NCI-H774 (cell line): ENCODE measurements at places on chromosomes 5 and 9.

- no peak for DNase-seq
Measured at GRCh38 chr5:87278590-87279100, 11.0 kb downstream of the RASA1 start.

GRCh38 chr5:75468593-75468992 lies 42.8 kb downstream of the CERT1 start:
- DNase-seq: no peak

- DNase-seq: no peak
Measured at GRCh38 chr5:58016358-58016757, 443.5 kb downstream of the PLK2 start.

GRCh38 chr9:82532504-82533180 lies 530.3 kb downstream of the RASEF start:
- peak; percentile 8 for DNase-seq

GRCh38 chr9:15211815-15212495 lies 95.1 kb downstream of the TTC39B start:
- no peak for DNase-seq
